ENCODE measurements at places on chromosomes 7 and 10.

DNA sequence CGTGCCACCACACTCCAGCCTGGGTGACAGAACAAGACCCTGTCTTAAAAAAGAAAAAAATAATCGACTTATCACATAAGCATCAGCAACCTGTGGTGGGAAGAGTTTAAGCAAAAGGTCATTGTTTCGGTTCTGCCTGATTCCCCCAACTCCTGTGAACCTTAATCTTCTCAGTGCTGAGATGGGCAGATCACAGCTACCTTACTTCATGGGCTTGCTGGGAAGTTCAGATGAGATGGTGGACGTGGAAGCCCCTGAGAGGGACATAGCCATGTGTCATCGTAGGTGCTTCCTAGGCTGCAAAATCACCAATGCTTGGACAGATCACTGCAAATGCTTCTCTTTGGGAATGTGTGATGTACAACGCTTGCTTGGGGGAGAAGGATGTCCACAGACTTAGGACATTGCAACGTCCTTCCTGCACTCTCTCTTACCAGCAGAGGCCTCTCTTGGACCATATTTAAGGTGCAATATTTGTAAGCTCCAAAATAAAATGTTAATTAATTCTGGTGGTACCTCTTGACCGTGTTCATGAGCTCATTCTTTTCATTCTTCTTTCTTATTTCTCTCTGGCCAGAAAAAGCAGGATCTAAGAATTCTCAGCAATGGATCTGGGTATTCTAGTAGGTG is 8.6 kb downstream of the GJD4 start:
- no peak for DNase-seq

- DNase-seq = no peak
These were observed 23.4 kb downstream of the DOCK4 start for GRCh38 chr7:112182749-112183148.

GRCh38 chr10:129715805-129716204 is 248.3 kb downstream of the EBF3 start:
- DNase-seq = no peak

GRCh38 chr7:20556091-20556490 is 59.4 kb upstream of the ABCB5 start:
- no peak for DNase-seq

DNA sequence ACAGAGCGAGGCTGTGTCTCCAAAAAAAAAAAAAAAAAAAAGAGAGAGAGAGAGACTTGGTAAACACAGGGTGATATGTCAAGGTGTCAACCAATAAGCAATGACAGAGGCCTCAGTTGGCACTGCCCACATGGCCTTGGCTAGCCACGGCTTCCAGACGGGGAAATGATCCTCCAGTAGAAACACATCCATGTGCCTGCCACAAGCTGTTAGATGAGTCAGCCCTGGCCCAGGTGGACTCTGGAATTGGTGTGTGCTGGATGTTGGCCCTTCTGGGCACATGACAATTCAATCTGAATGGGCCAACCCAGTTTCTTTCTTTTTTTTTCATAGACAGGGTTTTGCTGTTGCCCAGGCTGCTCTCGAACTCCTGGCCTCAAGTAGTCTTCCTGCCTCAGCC is 13.7 kb downstream of the RFC2 start:
- no peak for DNase-seq

DNA sequence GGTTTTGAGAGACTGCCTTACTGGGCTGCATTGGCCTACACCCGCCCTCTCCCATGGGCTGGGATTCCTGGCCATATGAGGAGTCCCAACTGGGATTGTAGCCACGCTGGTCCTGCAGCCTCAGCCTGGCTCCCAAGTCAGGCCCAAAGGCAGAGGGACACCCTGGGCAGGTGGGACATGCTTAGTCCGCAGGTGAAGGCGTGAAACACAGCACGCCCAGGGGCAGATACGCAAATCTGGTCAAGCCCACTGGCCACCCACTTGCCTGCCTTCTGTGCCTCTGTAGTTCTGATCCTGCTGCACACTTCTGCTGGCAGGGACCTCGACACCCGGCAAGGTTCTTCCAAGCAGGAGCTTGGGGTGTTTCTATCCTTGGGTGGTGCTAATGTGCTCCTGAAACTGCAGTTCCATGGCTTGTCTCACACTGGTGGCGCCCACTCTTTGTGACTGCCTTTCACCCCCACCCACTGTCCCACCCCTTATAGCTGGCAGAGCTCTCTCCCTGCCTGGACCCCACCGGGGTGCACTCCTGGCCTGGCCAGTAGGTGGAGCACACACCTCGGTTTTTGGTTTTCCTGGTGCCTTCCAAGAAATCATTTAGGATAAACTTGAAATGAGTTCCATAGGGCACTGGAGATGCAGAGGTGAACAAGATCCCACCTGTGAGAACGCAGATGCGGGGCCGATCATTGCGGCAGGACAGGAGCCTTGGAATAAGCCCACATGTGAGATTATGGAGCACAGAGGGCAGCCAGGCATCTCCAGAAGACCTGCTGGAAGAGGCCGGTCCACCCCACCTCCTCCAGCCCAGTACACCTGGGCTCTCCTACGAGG is 47.9 kb downstream of the MKI67 start:
- DNase-seq = peak; percentile 45

- DNase-seq = no peak
These were observed 330.6 kb downstream of the CCSER2 start for GRCh38 chr10:84659027-84659426.

DNA sequence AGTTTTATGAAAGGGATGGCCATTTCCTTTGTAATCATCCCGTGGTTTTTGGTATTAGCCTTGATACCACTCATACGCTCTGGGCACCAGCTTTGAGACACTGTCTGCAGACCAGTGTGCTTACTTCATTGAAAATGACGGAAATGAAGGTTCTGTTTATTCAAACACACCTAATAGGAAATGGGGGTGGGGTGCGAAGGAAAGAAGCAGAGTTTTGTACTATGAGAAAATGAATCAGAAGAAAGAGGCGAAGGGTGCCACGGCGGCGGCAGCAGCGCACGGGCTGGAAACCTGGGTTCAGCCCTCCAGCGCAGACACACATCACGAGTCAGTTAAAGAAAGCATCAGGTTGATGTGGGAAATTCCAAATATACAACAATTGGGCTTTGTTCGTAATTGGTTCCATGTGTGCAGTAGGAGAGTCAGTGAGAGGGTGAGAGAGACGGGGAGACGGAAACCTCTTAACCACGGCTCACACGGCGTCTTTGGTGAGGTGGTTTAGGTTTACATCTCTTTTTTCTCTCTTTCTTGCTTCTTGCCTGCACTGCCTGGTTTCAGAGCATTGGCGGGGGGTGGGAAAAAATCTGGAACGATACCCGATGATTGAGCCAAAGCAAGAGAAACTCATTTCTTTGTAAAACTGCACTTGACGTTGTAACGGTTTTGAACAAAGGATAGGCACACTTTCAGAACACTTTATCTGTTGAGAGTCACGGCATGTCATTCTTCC is 321.2 kb downstream of the FRMD4A start:
- peak; percentile 77 for DNase-seq

- peak; percentile 20 for DNase-seq
These were observed 10.7 kb upstream of the IDI2 start for GRCh38 chr10:1036341-1036791.

DNA sequence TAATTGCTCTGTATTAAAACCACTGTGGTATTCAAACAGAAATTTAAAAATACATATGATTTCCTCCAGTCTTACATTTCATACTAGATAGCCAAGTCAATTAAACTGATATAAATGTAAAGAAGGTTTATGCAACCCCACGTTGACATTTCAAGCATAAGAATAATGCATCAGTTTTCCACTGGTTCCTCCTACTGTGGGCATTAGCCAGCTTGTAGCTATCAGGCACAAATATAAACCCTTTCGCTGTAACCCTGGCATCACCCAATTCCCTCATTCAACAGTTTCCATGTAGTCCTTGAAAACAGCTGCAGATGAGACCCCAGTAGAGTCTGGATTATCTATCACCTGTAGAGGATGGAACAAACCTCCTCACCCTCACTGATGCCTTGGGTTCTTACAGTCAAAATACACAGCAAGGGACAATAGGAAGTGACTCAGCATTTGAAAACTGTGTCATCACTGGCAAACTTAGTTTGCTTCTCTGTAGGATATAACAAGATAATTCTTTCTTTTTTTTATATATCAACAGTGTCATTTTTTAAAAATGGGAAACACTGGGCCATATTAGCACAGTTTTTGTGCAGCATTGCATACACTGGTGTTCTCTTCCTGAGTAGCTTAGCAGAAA is 113.0 kb downstream of the PDE1C start:
- no peak for DNase-seq

- no peak for DNase-seq
These were observed 89.8 kb downstream of the GNAI1 start for GRCh38 chr7:80224415-80224814.

DNA sequence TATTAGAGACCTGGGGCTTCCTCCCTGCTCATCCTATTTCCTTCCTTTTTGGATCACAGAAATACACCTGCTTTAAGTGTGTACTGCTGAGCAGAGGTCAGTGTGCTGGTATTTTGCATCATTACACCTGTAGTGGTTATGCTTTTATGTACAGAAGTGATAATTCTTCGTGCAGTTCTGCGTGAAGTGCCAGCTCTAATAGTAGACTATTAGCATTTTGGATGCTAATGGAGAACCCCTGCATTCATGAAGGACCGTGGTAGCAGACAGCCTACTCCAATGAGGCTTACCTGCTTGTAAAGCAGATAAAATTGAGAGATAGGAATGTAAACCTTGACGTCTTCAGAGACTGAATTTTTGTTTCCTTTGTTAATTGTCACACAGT is 114.3 kb downstream of the CDK14 start:
- no peak for DNase-seq

- DNase-seq = no peak
These were observed 9.2 kb upstream of the SYPL1 start for GRCh38 chr7:106121189-106121810.

- no peak for DNase-seq
These were observed 9.6 kb upstream of the MYPN start for GRCh38 chr10:68099736-68100135.

- DNase-seq = peak; percentile 53
These were observed at the start of gene TLL2 for GRCh38 chr10:96513698-96514561. Gene TLL2 (minus strand): TSS chr10:96513926. CDS start chr10:96513685, 241 bp downstream.

GRCh38 chr7:158344706-158345300 is 242.8 kb downstream of the PTPRN2 start:
- DNase-seq = no peak

DNA sequence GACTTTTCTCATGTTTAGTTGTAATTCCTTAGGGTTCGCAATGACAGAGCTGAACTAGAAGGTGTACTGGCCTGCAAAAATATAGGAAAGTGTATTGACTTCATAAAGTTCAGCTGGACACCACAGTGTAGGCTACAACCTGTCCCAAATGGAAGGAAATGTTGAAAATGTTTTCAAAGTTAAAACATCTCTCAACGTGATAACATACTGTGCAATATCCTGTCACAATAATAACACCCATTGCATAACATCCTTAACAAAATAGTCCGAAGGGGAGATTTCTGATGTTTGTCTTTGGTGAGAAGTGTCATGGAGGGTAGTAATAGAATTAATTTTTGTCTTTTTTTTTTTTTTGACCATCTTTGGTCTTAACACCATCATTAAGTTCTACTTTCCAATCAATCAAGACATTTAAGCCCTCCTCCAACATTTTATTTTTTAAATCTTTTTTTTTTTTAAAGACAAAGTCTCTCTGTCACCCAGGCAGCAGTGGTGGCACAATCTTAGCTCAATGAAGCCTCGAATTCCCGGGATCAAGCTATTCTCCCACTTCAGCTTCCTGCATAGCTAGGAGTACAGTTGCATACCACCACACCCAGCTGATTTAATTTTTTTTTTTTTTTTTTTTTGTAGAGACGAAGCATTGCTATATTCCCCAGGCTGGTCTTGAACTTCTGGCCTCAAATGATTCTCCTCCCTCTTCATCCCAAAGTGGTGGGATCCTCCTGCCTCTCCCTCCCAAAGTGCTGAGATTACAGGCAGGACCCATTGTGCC is 45.7 kb downstream of the DYNC1I1 start:
- no peak for DNase-seq

DNA sequence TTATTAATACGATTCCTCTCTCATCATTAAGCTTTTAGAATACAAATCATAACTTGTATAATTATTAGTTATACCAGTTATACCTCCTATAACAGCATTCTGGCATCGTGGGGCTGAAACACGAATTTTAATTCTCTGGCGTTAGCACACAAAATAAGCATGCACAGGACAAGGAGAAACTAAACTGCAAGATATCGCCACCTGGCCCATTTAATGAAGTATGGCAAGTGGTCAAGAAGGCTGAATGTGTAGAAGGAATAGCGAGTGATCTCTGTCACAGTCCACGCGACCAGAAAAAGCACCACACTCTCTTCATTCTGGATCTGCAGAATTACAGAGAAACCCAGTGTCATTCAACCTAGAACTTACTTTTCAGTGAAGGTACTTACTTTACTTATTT is 18.1 kb downstream of the HACD1 start:
- DNase-seq = peak; percentile 22

- DNase-seq = no peak
These were observed 29.7 kb downstream of the RAMP3 start for GRCh38 chr7:45187089-45187945.

GRCh38 chr7:132453826-132454225 is 122.4 kb downstream of the PLXNA4 start:
- DNase-seq = no peak

GRCh38 chr7:11726794-11727155 is 105.2 kb downstream of the THSD7A start:
- DNase-seq = no peak

GRCh38 chr7:50531928-50532327 is 33.3 kb downstream of the DDC start:
- DNase-seq = no peak

GRCh38 chr7:78124216-78124615 is 325.6 kb downstream of the PHTF2 start:
- DNase-seq = no peak

DNA sequence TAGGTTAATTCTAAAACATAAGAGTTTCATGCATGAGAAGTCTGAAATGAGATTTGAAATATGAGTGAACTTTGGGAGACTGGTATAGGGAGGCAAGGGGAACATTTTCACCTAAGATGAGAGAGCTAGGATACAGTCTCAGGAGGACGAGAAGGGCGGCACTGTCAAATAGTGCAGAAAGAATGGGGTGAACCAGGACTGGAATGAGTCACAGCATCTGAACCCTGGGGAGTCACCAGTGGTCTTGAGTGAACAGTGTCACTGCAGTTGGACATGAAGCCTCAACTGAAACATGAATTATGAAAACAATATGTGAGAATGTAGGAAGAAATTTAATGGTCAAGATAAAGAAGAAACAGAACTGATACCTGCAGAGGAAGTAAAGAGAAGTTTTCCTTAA is 33.8 kb downstream of the GNG11 start:
- no peak for DNase-seq

GRCh38 chr10:124707551-124707950 is 36.6 kb downstream of the FAM53B start:
- no peak for DNase-seq

DNA sequence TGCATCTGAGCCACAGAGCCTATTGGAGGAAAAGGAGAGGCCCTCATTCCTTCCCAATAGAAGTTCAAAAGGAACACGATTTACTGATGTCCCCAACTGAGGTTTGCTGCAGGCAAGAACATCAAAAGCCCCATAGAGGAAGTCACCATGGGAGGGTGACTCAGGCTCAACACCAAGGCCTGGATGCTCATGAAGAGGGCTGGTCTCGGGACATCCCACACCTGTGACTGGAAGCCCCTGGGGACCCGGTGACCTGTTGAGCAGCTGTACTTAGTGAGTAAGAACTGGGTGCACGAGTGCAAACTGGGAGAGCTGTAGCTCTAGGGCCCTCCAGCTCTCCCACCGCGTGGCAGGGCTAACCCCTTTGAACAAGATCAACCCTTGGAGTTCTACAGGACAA is 38.0 kb downstream of the CYTH3 start:
- no peak for DNase-seq

- no peak for DNase-seq
These were observed 18.2 kb downstream of the REEP3 start for GRCh38 chr10:63539377-63539776.
